Esophagus muscularis mucosa (tissue), 4 donors: ENCODE measurements at places on chromosomes 3 and 15. TPM values are rescaled to one million over a fixed set of nuclear protein-coding genes. Genes with fewer than 3 reads are reported as not detected.

- no peak for DNase-seq
These were observed 31.9 kb downstream of the PDIA5 start for GRCh38 chr3:123098426-123099330.

- no peak for DNase-seq
These were observed 65.8 kb upstream of the PTX3 start for GRCh38 chr3:157370867-157371266.

DNA sequence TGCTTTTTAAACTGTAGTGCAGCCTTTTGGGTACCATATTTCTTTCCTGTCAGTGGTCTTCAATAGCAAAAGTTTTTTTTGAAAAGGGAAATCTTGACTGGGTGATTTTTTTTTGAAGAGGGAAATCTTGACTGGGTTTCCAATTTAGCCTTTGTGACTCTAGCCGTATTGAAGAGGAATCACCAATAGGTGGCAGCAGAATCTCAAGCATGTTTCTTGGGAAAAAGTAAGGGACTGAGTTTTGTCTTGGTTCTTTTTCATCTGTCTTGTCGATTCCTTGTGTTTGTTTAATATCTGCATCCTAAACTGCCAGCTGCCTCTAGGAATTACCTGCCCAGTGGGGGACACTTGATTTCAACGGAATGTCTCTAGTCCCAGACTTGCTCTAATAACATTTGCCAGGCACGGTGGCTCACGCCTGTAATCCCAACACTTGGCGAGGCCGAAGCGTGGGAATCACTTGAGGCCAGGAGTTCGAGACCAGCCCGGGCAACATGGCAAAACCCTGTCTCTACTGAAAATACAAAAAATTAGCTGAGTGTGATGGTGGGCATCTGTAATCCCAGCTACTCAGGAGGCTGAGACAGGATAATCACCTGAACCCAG is 89.2 kb downstream of the RBPMS2 start:
- no peak for DNase-seq

DNA sequence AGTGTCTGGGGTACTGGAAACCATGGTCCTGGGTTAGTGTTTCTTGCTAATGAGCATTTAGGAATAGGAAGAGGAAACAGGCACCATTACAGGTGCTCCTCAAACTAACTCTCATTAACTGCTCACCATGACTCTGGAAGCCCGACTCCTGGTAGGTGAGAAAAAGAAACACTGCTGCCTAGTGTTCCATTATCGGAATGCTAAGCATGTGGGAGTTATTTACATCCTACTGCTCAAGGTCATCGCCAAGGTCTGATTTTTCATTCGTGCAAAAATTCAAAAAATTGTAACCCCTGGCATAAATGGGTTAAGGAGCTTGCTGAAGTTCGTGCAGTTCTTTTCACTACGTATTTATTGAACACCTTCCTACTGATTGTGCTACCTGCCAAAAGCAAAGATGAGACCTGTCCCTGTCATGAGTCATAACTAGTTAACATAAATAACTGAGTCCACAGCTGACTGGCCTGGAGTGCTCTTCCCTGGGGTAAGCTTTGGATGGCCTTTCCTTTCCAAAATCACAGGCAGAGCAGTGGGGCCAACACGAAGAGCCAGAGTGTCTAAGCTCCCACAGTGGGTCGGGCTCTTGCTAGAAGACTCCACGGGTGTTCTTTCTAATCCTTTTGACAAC is 22.7 kb upstream of the PAQR5 start:
- DNase-seq, result no peak

GRCh38 chr3:159069866-159070425 is 268.1 kb downstream of the MFSD1 start:
- no peak for DNase-seq

DNA sequence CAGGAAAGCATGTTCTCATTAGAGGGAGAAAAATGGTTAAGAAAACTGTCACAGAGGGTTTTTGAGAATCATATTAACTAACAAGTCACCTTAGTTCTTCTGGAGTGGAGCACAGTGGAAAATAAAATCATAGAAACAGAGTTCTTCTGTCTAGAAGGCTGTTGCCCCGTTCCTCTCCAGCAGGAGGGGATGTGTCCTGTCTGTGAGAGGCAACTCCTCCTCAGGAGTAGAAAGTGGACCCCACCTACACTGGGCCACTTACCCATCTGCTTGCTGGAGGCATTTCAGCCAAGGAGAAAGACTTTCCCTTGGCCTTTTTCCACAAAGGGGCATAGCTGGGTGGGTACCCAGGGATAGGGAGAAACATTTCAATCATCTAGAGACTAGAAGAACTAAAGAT is 106.6 kb downstream of the SSR3 start:
- no peak for DNase-seq

DNA sequence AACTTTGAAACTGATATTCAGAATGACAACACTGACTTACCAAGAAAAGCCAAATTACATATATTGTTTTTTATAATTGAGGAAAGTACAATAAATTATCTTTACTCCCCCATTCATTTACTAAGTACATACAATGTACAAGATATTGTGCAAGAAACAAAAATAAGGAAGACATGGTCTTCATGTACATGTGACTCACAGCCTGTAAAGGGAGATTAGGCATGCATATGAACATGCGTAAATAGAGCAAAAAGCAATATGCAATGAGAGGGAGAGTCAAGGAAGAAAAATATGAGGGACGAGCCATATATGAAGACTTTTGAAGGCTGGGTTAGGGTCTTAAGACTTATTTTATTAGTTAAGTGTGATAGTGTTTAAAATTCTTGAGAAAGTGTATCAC is 258.4 kb downstream of the GBE1 start:
- DNase-seq, result no peak

- DNase-seq, result no peak
These were observed 274.9 kb upstream of the ZPLD1 start for GRCh38 chr3:102159810-102160451.

GRCh38 chr3:161031134-161031533 is 74.0 kb downstream of the B3GALNT1 start:
- no peak for DNase-seq

DNA sequence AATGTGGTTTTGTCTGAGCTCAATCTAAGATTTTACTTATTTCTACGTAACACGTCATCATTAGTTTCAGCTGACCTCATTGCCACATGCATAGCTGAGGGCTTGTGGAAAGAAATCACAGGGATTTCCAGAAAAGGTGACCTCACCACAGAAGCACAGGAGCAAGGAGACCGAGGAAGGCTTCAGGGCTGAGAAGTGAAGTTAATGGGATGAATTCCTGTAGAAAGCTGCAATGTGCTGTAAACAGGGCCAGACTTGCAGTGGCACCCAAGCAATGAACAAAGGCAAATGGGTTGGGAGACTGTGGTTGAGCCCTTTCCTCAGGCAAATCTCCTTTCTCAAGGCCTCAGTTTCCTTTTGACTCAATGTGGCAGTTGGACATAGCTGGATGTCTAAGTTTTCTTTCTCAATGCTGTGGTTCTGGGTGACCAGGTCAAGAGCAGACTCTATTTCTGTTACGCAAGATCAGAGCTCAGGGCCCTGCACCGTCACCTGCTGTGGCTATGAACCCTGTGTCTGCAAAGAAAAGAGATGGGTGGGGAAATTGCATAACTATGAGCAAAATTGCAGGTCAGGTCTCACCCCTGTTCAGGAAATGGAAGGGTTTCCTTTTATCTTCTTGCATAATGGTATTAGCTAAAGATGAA is 252.2 kb upstream of the TBL1XR1 start:
- no peak for DNase-seq

GRCh38 chr3:193702967-193703366 is 110.0 kb downstream of the OPA1 start:
- no peak for DNase-seq

- no peak for DNase-seq
These were observed 580.4 kb upstream of the TBL1XR1 start for GRCh38 chr3:177777699-177778098.

Gene RBMS3
- total RNA-seq, result 81.5 TPM

Gene SLC2A2
- total RNA-seq, result not detected

Gene ADGRG7
- not detected for total RNA-seq

Gene SLC22A13
- total RNA-seq, result not detected

Gene FANCD2OS
- total RNA-seq, result not detected
